GDM1 (cell line): ENCODE measurements at places on chromosomes 7 and 10.

GRCh38 chr7:96720843-96721242 lies 11.2 kb upstream of the SEM1 start:
- DNase-seq: no peak

GRCh38 chr7:84123965-84124547 lies 70.5 kb downstream of the SEMA3A start:
- no peak for DNase-seq

GRCh38 chr10:90857635-90858460 lies at the start of gene HTR7:
TSS of gene HTR7 (minus strand) at chr10:90858039. CDS start at chr10:90857671, 368 bp downstream.
- peak; percentile 26 for DNase-seq

- no peak for DNase-seq
Observed at GRCh38 chr10:11035301-11035991, 17.8 kb downstream of the CELF2 start.

DNA sequence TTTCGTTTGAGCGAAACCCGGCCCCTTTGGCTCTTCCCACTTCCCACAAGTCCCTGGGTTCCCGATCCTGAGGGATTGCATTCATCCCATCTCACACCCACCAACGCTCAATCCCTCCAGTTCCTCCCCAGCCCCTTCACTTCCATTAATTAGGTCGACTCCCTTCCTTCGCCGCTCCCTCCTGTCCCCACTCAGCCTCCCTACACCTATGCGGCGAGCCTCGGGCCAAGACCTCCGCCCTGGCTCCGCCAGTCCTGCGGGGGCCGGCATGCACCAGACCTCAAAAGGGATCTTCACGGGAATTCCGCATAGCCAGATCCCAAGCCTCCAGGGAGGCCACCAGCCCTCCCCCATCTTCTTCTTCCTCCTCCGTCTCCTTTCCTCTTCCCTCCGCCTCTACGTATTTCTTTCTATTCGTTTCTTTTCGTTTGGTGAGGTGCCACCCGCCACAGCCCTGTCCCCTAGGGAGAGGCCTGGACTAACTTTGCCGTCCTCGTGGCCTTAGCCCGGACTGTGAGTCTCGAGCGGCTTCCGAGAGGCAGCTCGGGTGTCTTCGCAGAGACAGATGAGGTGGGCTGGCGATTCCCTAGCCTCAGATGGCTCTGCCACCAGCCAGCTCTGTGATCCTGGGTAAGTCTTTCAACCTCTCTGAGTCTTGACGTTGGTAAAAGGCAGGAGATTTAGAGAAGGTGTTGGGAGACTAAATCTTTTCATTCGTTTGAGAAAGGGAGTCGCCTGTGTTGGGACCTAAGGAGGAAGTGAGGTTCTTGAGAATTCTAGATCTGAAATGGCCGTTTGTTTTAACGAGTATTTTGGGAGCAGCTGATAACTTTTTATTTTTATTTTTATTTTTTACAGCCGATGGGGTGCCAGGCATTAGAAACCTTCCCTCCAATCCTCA lies 8.1 kb upstream of the LBX1 start:
- no peak for DNase-seq

DNA sequence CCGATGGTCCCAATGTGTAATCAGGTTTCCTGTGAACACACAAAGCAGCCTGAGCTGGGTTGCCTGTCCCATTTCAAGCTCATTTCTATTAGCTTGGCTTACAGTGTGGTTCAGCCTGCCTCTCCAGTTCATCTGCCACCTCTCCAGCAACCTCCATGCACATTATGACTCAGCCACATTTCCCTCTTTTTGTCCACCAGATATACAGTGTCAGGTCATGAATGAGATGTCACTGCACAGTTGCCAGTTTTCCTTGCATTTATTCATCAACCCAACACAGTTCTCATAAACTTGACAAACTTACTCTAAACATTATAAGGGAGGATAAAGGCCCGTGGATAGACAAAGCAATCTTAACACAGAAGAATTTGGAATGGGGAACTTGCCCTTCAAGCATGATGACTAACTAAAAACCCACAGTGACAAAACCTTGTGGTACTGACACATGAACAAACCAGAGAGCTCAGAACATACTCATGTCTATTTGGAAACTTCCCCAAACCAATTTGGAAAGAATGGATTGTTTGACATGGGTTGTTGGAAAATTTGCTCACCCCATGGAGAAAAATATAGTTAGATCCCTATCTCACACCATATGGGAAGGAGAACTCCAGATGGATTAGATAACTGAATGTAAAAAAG lies 2.5 kb upstream of the CFAP58 start:
- DNase-seq: peak; percentile 45

DNA sequence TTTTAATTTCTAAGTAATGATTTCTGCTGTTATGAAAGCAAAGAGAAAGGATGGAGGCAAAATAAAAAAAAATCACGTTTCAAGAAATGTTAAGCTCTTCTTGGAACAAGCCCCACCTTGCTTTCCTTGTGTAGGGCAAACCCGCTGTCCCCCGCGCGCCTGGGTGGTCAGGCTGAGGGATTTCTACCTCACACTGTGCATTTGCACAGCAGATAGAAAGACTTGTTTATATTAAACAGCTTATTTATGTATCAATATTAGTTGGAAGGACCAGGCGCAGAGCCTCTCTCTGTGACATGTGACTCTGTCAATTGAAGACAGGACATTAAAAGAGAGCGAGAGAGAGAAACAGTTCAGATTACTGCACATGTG lies 2.4 kb downstream of the ADRB1 start:
- no peak for DNase-seq

GRCh38 chr7:88223265-88223664 lies 3.4 kb upstream of the SRI start:
- DNase-seq: no peak

GRCh38 chr10:97427571-97428179 lies 1.7 kb downstream of the PGAM1 start:
- no peak for DNase-seq

DNA sequence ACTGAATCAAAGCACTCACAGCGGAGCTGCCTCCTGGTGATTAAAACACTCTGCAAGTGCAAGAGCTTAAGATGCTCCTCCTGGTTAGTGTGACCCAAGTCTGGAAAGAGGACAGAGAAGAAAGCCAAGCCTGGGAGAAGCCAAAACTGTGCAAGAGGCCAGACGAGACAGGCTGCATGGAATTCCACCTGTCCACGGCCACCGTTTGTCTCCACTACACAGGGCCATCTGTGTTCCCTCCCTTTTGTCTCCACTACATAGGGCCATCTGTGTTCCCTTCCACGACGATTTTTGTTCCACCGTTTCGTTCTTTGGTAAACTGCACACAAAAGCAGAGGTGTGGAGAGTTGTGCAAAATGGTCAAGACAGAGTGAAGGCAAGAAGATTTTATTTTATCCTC lies 233.0 kb downstream of the DIP2C start:
- no peak for DNase-seq

GRCh38 chr7:30390736-30391636 lies 87.6 kb downstream of the NOD1 start:
- no peak for DNase-seq

GRCh38 chr7:79786187-79786586 lies 332.7 kb upstream of the MAGI2 start:
- no peak for DNase-seq

DNA sequence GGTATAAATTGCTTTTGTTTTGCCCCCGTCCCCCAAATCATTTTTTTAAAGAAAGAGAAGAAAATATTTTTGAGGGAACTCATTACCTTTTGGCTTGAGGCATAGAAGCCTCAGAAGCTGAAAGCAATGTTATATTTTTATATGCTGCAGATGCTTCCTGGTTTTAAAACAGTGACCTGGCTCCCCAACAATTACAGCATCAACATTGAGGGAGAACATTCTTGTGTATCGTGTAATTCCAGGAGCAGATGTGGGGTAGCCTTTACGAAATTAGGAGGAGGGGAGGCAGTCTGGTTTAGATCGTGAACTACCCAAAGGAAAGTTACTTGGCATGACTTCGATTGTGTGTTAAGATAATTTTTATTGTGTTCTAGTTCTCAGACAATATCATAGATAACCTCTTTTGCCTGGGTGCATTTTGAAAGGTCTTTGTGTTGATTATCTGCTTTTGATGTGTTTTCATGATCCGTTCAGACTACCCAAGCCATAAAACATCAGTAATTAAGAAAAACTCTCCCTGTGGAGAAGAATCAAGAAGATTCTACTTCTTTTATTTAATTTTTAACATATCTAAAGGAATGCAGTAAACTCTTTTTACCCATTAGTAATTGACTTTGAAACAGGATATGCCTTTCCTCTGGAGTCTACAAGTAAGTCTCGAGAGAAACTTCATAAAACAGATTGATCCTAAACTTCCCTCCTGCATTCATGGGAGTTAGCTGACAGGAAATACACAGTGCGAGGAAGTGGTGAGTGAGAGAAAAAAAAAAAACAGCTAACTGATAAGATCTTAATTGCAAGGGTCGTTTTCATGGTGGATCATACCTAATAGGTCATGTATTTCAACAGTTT lies 141.4 kb downstream of the KIAA1217 start:
- no peak for DNase-seq

- no peak for DNase-seq
Observed at GRCh38 chr10:87547734-87548311, 43.1 kb downstream of the MINPP1 start.

GRCh38 chr10:97612386-97612785 lies 20.9 kb downstream of the MORN4 start:
- DNase-seq: no peak
